Activated CD4-positive, alpha-beta T cell treated with anti-CD3 and anti-CD28 coated beads, Interleukin-2, Interleukin-4, amounts not matched to agents 100 ng/mL and 50 ng/mL, durations not matched to agents 16 hours and 8 hours (primary cell): ENCODE measurements at places on chromosomes 13 and 19.

- DNase-seq: no peak
Measured at GRCh38 chr13:30043631-30043925, 193.2 kb upstream of the UBL3 start.

DNA sequence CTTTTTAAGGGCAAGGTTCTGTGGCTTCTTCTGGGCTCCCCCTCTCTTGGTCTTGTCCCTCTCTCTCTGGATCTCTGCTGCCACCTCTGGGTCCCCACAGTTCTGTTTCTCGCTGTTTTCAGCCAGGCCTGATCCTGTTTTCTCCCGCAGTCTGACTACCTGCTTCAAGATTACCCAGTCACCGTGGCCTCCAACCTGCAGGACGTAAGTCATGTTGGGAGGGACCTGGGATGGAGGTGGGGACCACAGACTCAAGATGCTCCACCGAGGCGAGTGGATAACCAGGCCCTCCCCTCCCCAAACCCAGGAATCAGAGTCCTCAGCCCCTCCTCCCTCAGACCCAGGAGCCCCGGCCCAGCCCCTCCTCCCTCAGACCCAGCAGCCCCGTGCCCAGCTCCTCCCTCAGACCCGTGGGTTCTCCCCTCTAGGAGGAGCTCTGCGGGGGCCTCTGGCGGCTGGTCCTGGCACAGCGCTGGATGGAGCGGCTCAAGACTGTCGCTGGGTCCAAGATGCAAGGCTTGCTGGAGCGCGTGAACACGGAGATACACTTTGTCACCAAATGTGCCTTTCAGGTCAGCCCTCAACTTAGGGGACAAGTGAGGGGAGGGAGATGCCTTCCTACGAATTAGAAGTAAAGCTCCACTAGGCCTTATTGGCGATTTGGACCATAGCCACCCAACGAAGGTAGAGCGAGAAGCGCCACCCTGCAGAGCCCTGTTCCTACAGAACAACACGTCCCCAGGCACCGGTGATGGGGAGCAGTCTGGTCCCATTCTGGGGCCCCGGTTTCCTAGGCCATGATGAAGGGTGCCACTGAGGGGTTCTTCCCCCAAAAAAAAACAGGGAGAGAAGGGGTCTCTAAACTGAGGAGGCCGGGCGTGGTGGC lies 2.2 kb downstream of the FLT3LG start:
- peak; percentile 84 for DNase-seq

GRCh38 chr13:56356690-56357089 lies 784.0 kb upstream of the PRR20A start:
- no peak for DNase-seq

DNA sequence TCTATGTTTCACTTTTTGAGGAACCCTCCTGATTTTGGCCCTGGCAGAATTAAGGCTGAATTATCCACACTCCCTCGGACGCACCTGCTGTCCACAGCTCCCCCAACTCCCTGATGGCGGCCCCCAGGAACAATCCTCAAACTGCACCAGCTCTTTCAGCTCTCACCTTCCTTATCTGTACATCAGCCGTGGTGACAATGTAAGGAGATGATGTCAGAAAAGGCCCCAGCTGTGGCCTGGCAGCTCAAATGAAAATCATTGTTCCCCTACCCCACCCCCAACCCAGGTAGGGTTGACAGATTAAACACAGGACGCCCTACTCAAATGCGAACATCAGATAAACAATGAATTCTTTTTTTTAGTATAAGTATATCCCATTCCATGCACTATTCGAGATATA lies 35.0 kb upstream of the KLF2 start:
- DNase-seq: peak; percentile 10

DNA sequence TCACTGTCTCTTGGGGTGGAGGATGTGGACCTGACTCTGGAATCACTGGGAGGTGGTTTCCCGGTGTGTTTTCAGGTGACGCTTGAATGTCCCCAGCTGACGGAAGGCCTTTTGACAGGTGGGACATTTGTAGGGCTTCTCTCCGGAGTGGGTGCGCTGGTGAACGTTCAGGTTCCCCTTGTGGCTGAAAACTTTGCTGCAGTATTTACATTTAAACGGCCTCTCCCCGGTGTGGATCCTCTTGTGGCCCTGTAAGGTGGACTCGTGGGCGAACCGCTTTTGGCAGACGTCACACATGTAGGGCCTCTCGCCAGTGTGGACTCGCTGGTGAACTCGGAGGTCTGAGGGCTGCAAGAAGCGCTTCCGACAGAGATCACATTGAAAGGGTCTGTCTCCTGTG lies 7.8 kb downstream of the ZSCAN5B start:
- DNase-seq: no peak

GRCh38 chr13:23463661-23464060 lies 30.2 kb upstream of the SACS start:
- DNase-seq: no peak

DNA sequence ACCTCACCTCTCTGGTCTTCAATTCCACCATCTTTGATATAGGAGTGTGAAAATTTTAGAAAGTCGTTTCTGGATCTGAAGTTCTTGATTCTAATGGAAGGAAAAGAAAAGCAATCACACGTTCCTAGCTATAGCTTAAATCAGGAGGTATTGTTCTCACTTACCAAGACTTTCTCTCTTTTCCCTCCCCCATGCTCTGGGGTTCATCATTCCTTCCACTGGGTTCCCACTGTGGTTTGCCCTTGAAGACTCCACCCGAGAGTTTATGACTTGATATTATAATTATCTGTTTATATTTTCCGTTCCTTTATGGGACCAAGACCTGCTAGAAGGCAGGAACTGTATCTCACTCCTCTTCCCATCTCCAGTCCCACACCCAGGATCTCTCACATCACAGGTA lies 76.6 kb downstream of the AKAP11 start:
- DNase-seq: no peak

GRCh38 chr13:25899952-25900351 lies 151.9 kb downstream of the SHISA2 start:
- no peak for DNase-seq

GRCh38 chr13:61950828-61951227 lies 535.2 kb upstream of the PCDH20 start:
- DNase-seq: no peak

DNA sequence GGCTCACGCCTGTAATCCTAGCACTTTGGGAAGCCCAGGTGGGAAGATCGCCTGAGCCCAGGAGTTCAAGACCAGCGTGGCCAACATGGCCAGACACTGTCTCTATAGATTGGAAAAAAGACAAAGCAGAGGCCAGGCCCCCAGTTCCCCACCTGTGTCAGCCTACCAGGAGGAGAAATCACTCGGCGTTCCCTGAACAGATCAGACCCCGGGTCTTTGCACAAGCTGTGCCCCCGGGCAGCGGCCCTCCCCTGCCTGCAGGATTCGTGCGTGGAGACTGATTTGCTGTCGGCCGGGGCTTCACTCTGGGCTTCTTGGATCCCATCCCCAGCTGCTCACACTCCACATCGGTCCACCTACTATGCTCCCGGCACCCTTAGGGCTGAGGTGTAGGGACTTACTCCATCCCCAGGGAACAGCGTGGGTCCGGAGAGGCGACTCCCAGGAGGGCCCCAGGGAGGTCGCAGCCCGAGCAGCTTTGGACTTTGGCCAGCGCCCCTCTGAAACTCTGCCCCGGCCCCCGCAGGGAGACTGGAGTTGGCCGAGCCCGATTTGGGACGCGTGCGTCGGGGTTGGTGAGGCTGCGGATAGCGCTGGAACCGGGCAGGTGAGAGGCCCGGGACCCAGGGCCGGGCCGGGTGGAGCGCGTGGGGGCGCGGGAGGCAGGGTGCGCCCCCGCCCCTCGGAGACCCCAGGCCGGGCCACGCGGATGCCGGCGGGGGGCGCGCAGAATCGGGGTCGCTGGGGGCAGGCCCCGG lies 515 bp upstream of the EFNA2 start:
- no peak for DNase-seq

DNA sequence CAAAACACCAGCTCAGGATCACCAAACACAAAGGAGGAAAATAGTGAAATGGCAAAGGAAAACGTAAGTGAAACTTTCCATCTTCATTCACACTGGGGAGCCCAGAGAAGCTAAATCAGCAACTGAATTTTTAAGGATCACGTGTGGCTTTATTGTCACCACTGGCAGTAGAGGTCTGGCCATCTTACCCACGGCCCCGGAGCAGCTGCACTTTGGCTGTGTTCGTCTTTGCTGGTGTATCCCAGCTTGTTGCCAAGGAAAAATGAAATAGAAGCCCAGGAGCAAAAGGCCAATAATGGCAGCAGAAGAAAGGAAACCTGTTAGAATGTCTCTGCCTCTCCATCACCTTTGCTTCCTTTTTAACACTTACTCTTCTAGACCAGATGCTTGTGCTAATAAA lies 274.7 kb downstream of the FOXO1 start:
- no peak for DNase-seq

DNA sequence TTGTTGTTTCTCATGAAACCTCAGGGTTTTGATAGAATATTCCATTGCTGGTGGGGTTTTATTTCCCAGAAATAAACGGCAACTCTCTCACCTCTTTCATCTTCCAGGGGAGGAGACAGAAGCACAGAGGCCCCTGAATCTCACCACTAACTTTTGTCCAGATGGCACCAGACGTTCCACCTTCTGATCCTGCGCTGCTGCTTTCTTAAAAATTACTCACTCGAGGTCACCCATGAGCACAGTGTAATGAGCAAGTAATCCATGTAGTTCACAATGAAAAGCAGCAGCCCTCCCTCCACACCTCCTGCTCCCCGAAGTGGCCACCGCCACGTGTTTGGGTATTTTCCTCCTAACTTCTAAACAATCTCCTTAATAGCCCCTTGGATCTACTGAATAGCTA lies 51.3 kb downstream of the TEX29 start:
- no peak for DNase-seq

DNA sequence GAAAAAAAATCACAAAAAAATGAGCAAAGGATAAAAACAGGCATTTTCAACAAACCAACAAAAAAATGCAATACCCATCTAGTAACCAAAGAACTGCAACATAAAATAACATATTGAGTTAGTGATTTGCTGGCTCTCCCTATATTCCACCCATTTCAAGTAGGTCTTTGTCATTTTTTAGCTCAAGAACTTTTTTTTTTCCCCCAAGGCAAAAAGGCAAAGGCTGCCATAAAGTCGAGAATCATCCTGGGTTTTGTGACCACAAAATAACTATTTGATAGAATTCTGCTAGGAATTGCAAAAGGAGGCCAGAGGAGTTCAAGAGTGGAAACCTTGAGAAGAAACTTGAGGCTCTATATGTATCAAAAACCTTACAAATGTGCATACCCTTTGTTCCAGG lies 5.5 kb downstream of the SAFB2 start:
- DNase-seq: no peak

DNA sequence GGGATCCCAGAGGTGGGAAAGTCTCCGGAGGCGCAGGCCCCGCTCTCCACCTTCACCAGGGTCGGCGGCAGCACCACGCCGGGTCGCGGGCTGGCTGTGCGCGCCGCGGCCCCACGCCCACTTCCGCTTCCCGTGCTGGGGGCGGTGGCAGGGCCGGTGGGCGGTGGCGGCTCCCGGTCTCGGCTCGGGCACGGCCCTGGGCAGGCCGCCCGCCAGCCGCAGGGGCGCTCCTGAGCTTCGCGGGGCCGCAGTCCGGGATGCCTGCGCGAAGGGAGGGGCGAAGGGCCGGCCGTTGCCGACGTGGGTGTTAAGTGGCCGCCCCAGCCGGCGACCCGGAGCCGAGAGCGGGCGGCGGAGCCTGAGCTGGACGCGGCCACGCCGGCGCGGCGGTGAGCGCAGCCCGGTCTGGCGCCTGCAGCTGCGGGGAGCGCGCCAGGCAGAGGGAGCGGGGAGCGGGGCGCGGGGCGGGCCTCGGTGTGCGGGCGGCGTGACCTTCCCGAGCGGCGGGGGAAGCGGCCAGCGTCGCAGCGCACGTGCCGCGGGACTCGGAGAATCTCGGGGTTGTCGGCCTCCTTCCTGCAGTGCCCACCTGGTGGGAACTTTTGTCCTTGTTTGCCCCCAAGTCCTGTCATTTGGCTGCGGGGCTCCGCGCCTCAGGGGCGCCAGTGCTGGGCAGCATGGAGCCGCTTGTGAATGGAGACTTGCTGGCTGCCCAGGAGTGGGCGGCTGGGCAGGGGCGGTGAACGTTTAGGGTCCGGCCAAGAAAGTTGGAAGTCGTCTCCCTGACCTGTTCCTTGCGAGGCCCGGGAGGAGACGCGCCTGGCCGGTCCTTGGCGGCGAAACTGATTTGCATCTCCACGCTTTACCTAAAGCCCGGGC lies at the start of gene SLC25A15:
TSS of gene SLC25A15 (plus strand) at position 337 of the 879 bp plus-strand sequence. CDS start 3,616 bp downstream, outside the sequence.
- peak; percentile 74 for DNase-seq

GRCh38 chr13:27358420-27358819 lies 66.0 kb upstream of the GTF3A start:
- DNase-seq: no peak

- DNase-seq: no peak
Measured at GRCh38 chr13:75513271-75513670, 24.4 kb downstream of the COMMD6 start.
